Activated T-cell treated with anti-CD3 and anti-CD28 coated beads, Interleukin-2, amount 50 U/mL, for 72 hours (primary cell): ENCODE measurements at places on chromosomes 12 and 14. TPM values are rescaled to one million over a fixed set of nuclear protein-coding genes. Genes with fewer than 3 reads are reported as not detected.

GRCh38 chr12:123512838-123513665 lies 20.5 kb downstream of the RILPL1 start:
- no peak for DNase-seq

GRCh38 chr12:6285063-6285477 lies 25.4 kb upstream of the PLEKHG6 start:
- peak; percentile 74 for DNase-seq

DNA sequence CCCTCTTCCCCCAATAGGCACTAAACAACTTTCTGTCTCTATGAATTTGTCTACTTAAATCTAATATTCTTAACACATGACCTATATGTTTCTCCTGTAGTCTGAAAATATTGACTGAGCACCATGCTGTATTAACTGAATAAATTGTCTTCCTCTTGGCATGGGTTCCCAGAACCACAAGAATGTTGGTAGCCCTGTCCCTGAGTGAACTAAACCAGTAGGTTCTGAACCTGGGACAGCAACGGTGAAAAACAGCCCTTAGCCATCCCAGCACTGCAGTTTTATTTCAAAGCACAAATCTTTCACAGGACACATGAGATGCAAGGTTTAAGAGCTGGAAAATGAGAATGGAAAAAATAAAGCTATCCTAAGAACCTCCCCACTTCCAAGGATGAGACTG lies 20.4 kb upstream of the HSP90B1 start:
- DNase-seq = no peak

GRCh38 chr14:100384277-100384676 lies 61.1 kb downstream of the SLC25A47 start:
- DNase-seq = no peak

- DNase-seq = peak; percentile 54
Measured at GRCh38 chr12:31589904-31590641, 863 bp downstream of the DENND5B start.

GRCh38 chr14:90440021-90440451 lies 43.2 kb downstream of the CALM1 start:
- DNase-seq = no peak

DNA sequence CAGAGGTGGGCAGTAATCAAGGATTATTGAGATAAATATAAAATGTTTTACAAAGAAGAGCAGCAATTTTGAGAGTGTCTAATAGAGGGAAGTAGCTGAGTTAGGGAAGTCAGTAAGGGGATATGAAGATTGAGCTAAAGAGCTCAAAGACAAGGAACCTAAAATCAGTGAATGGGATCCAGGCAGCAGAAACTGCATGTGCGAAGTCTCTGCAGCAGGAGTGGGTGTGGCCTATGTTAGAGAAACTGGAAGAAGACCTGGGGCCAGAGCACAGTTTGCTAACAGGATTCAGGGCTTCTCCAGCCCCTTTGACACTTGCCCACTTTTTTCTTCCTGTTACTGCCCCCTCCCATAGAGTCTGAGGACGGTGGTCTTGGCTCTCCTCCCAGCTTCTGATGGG lies 36.3 kb upstream of the PLXNC1 start:
- no peak for DNase-seq

- DNase-seq = no peak
Measured at GRCh38 chr14:68473794-68474193, 319.1 kb downstream of the ZFP36L1 start.

The HNRNPA1 gene
- total RNA-seq = 1,863 TPM

The SRRM4 gene
- not detected for total RNA-seq

The A2ML1 gene
- not detected for total RNA-seq
